ENCODE measurements at places on chromosomes 7 and 10.

DNA sequence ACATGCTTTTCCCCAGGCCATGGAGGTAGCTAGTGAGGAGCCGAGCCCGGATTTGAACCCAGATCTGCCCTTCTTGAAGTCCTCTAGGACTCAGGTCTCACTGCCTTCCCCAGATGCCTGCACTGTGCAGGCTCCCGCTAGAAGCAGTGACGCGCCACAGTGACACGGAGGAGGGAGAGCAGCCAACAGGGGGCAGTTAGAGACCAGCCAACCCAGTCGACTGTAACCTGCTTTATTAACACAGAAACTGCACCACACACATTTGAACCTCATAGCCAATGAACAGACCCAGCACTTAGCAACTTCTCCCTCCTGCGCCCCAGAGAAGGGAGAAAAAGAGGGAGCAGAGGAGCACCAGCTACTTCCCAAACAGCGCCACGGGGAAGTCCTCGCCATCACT, 27.4 kb downstream of the PILRA start:
- DNase-seq: no peak

DNA sequence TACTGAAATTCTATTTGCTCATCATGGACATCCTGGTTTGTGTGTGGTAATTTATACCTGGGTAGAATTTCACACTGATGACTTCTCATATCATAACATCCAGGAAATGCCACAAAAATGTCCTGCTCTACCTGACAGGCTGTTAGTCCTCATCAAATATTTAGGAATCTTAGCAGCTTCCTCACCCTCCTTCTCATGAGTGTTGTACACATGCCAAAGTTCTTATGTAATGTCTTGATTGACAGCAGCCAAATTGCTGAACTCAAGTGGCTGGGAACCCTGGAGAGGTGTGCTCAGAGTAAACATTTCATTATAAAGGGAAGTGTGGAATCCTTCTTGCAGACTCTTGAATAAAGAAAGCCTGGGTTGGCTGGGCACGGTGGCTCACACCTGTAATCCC, 8.9 kb downstream of the EEPD1 start:
- no peak for DNase-seq

- no peak for DNase-seq
Observed at GRCh38 chr7:2792235-2792634, 51.9 kb downstream of the GNA12 start.

GRCh38 chr7:143480501-143480900, 2.8 kb downstream of the TAS2R41 start:
- no peak for DNase-seq

DNA sequence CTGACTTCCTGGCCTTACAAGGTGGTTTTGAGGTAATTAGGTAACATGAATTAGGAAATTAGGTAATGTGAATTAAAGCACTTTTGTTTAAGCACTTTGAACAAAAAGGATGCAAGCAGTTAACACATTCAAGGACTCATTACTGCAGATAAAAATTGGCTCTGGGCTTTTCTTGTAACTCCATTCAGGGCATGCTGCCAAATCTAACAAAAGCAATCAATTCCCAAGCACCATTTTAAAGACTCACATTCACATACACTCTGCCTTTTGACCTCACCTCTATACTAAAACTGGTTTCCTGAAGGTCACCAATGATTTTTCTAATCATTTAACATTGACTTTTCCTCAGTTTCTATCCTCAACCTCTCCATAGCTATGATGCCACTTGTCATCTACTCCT, 251.2 kb upstream of the RHOBTB1 start:
- no peak for DNase-seq

- DNase-seq: no peak
Observed at GRCh38 chr7:13179775-13180523, 492.5 kb downstream of the ARL4A start.

DNA sequence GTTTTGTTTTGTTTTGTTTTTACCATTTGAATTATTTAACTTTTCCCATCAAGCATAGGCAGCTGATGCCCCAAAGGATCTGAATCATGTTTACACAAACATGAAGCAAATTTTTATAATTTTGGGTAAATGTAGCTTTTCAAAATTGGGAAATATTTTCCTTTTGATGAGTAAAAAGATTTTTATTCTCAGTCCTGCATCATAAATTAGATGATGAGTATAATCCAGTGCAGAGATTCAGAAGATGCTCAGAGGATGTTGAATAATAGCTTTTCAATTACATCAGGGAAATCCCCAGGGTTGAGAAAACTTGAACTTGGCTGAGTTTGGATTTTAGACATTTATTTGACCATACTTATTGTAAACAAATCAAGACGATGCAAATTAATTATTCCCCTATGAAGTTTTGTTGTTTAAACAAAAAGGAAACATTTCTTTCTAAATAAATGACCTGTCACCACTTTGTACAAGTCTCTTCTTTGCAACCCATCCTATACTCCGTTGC, 121.7 kb downstream of the FAM204A start:
- DNase-seq: no peak

- DNase-seq: no peak
Observed at GRCh38 chr10:70403483-70404035, 386 bp upstream of the EIF4EBP2 start.

DNA sequence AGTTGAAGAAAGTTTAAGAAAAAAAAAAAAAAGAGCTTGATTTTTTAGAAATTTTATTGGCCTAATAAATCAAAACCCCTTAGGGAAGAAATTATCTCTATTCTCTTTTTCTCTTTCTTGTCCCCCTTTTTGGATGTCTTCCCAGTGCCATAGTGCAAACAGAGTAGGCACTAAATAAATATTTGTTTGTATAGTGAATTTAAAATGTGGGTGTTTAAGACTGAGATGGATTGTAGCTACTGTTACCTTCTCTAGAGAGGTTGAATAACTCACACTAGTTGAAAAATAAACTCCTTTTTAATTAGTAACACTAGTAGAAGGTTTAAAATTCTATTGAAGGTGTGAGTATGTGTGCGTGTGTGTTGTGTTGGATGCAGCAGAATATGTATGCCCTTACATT, 783.8 kb downstream of the NXPH1 start:
- DNase-seq: no peak

DNA sequence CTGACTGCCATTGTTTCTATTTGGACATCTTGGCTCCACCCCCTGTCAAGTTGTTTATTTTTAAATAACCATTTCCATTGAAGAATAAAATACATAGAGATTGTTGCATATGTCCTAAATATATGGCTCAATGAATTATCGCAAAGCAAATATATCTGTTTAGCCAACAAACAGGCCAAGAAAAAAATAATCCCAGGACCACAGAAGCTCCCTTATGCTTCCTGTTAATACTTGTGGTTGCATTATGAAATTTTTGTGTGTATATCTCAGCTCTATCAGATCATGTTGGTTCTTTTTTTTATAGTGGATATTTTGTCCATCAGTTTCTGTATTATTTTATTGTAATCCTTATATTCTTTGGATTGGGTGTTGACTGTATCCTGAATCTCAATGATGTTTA, 53.4 kb upstream of the CYP2C8 start:
- DNase-seq: no peak

- DNase-seq: no peak
Observed at GRCh38 chr7:16648551-16648950, 2.6 kb downstream of the BZW2 start.

DNA sequence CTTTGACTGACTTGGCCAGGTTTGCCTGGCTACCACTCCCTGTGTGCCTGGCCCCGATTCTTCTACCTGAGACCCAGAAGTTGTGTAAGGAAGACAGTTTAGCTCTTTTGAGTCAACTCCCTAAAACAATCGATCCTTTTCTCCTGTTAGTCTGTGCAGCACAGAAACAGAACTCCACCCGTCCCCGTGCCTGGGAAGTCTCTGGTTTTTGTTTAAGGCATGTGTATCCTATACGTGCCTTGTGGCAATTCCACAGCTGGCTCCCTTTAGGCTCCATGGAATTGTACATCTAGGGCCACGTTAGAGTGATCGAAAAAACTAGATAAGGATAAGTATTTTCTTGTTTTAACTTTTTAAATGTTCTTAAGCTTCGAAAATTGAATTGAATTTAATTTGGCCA, 131.6 kb downstream of the BICC1 start:
- no peak for DNase-seq

DNA sequence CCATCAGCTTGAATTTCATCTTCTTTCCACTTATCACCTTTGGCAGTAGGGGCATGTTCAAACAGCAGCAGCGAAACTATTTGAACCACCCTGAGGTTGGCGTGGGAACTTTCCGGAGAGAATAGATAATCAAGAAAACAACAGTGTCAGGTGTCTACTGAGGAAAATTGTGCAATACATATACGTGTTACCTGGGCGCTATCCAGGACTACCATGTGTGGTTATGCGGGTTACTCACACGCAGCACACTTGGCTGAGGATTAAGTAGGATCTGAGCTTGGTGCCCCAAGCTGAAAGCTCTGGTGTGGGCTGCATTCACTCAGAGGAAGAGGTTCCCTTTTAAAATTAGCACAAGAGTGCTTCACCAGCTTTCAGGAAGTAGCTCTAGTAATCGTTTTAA, 8.8 kb upstream of the ABI1 start:
- no peak for DNase-seq

DNA sequence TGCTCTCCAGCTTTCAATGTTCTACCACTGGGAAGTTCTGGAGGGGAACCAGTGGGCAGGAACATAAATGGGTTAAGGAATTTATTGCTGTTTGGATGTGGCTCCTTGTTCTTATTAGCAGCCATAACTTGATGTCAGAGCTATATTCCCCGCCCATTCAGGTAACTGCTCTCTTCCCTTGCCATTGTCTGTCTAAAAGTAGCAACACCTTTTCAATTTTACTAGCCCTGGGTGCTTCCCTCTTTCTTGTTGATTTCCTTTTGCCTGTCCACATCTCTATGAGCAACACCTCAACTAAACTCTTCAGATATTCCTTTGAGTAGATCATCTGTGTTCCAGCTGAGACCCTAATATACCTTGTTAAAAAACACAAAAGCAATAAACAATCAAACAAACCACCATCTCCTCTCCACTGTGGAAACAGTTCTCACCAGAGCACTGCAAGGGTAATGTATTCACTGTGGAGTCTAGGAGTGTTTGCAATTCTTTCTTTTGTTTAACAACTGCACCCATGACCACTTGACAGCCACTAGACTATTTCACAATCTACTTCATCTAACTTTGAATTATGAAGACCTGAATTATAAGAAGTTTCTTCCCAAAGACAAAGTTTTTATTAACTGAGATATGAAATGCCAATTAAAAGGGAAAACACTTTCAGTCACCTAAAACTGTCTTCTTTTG, 436.7 kb downstream of the IPMK start:
- no peak for DNase-seq

GRCh38 chr7:136063326-136063666, 86.1 kb upstream of the MTPN start:
- DNase-seq: no peak

DNA sequence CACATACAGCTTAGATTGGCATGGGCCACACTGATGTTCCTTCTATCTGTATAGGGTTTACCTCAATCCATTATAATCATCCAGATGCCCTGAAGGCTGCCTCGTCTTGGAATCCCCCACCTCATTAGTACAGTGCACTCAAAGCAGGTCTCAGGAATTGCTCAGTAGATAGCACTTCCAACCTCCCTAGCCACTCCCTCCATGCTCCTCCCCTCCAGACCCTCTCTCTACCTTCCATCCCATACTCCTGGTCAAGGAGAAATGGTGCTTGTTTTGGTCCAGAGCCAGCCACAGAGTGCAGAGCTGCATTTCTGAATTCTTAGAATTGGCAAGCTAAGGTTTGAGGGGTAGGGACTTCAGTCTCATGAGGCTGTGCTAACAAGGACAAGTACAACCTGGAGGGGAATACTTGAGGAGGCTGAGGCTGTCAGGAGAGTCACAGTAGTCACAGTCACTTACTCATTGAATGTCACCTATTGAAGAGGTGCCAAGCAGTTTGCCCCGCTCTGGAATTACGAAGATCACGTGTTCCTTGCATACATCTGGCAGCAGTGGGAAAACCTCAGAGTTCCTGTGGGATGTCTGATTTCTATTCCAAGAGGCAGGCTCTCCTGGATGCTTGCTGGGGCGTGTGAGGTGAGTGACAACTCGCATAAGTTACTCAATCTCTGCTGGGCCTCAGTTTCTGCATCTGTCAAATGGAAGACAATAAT, 60.7 kb upstream of the ZNF746 start:
- DNase-seq: no peak

DNA sequence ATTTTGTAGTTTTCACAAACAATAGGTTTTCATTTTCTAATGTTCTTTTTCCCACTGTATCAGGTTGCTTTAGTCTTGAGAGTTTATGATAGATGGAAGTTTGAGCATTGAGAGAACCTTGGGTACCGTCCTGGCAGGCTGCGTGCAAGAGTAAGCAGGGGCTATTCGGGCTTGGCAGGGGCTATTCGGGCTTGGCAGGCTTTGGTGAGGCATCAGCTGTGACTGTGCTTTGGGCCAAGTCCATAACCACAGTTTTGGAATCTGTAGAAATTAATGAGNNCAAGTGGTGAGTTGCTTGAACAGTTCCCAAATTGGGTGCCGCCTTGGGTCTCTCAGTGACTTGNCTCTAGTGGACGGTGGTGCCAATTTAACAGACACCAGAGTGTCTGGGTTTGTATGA, 424.6 kb downstream of the PAXIP1 start:
- no peak for DNase-seq

DNA sequence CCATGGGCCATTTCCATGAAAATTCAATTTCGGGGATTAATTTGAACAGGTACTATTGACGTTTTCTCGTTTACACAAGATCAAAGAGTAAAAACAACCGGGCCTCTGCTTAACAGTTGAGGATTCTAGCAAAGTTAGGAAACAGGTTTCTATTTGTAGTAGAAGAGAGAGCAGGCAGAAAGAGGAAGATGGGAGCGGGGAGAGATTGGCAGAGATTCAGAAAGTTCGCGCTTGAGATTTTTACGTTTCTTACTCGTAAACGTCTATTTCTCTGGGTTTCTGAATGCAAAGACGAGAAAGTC, 571 bp upstream of the VWC2 start:
- no peak for DNase-seq

DNA sequence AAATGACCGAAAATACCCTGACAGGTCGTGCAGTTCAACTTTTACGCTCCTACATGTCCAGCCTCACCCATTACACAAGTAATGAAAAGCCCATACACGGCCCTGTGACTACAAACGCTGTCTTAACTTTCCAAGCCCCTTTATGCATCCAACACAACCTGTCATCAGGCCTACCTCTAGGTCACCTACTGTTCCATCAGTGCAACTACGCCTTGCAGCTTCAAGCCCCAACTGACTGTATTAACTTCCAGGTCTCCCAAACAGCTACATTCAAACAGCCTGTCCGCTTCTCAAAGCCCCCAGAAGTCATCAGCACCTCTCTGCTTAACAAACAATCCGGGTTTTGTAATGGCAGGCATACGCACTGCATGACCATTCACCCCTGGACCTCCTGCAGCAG, 19.2 kb downstream of the ZNF107 start:
- DNase-seq: no peak

GRCh38 chr10:118904286-118904685, 125.2 kb upstream of the NANOS1 start:
- no peak for DNase-seq

DNA sequence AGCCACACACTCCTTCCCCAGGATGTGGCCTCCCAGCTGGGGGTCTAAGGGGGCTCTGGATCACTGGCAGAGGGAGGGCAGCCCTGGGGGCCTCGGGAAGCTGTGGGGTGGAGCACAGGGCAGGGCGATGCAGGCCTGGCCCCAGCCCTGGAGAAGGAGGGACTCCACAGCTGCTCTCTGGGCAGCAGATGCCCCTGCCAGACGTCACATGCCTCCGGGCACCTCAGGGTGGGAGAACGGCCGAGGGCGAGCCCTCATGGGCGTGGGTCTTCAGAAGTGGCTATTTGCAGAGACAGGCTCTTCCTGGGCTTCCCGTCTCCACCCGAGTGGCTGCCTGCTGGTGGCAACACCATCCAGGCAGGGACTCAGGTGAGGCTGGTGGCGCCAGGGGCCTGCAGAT, 16.0 kb upstream of the ADGRA1 start:
- DNase-seq: no peak
